Kasumi-1 (cell line): ENCODE measurements at places on chromosomes 12 and 14.

DNA sequence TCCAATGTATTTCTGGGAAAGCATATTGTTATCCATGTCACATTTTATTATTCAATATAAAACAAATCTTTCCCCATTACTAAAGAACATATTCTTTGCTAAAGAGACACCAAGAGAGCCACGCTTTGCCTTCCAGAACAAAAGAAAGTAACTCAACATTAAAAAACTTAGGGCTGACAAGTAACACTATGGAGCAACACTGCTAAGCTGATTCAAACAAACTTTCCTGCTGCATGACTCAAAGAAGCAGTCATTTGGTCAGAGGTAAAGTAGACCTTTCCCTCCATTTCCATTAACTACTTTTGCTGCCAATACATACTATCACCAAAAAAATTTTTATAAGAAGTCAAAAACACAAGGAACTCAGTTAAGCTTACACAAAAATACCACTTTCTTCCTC is 83.0 kb downstream of the DENND5B start:
- no peak for DNase-seq

DNA sequence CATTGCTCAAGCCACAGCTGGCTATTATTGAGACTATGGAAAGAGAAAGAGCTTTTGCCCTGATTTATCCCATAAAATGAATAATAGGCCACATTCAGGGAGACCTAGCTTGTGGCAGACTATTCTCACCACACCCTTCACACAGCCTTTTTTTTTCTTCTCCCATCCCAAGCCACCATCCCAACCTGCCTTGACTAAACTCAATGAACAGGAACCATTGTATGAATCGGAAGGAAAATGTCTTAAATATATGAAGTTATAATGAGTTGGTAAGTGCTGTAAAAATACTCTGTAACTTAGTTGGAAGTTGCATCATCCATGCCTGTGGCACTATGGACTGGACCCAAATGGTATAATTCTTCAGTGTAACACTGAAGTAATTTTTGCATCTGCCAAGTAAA is 338.4 kb downstream of the RAD51B start:
- DNase-seq: no peak

DNA sequence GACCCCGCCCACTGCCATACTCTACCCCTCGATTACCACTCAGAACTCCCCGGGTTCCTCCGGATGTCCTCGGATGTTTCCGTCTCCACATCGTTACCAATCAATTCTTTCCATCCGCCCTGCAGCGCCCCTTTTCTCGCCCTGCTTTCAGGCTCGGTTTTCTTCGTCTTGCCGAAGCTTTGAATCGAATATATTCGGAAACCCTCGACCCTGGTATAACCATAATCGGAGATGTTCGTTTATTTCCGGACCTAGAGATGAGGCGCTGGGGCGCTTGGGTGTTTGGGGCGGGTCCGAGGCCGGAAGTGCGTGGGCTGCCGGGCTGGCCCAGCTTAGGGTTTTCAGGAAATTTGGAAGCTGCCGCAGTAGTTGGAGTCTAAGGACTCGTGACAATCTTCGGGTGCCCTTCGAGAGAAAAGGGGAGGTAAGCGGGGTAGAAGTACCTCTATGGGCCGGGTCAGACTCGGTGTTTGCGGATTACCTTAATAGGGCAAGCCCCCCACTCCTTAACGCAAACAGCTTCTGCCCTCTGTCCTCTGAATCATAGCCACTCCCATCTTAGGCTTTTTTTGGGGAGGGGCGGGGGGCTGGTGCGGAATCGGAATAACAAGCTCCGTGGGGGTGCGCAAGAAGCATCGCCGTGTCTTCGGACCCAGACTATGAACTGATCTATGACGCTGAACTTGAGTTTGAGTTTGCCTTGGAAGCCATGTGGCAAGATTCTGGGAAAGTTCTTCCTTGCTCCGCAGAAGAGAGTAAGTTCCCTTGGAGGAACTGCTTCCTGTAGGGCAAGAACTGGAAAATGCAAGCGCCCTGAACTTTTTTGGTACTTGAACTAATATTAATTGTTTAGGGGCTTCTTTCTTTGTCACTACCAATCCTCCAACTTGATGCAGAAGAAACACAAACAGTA is at the start of gene C14orf119:
TSS of gene C14orf119 (plus strand) at position 310 of the 913 bp plus-strand sequence. CDS start 2,154 bp downstream, outside the sequence.
- no peak for DNase-seq

GRCh38 chr14:23608454-23608853 is 27.7 kb upstream of the DHRS2 start:
- DNase-seq: no peak

GRCh38 chr14:32306549-32306948 is 22.5 kb upstream of the AKAP6 start:
- no peak for DNase-seq

GRCh38 chr14:74852922-74853530 is 22.9 kb downstream of the PROX2 start:
- no peak for DNase-seq

DNA sequence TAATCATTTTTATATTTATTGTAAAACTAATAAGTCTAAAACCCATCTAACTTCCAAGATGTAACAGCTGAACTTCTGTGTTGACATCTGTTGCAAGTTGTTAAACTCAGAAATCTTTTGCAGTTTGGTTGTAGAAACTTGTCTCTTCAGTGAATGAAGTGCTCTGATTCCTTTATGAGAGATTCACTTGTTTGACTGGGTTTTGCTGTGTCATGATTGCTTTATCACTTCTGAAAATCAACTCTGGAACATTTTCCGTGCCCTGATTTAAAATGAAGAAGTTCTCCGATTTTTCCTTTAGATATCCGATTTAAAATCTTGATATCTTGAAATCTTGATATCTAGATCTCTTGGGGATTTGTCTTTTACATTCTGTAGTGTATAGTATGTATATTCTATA is 65.1 kb downstream of the DIP2B start:
- no peak for DNase-seq

GRCh38 chr12:110677982-110678381 is 10.9 kb downstream of the HVCN1 start:
- DNase-seq: no peak

- no peak for DNase-seq
Measured at GRCh38 chr12:42812086-42812485, 222.5 kb upstream of the PRICKLE1 start.

- DNase-seq: no peak
Measured at GRCh38 chr12:131115766-131116467, 162.2 kb downstream of the ADGRD1 start.

DNA sequence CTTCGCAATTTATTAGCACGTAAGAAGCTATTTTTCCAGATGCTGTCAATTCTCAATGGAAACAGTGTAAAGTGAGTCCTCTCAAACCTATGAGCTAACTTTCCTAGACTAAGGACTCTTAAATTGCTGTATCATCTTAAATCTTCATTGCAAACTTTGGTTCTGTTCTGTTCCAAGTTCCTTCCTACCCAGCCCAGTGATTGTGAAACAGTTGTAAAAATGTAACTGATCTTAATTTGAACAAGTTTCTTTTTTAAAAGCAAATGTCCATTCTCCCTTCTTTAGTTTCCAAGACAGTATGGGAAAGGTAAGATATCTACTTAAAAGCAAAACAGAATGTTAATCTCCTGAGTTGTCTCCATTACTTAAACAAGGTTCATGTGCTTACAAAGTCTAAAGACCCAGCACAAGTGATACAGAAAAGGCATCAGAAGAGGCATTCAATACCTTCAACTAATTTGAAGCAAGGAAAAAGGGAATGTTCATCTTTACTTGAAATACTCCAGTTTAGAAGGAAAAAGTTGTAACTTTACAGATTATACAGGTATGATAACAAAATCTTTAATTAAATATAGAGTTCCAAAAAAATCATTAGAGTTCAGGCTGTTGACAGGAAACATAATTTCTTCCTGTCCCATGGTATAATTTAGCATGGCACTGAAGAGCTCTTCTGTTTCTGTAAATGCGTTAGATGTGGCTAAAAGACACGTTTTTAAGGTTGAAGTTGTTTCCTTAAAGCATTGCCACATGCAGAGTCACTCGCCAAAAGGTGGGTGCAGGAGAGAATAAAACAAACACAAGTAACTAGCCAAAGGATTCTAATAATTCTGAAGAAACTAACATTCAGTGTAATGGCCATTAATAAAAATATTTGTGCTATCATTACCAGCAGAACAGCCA is 101.5 kb upstream of the USP15 start:
- DNase-seq: no peak

DNA sequence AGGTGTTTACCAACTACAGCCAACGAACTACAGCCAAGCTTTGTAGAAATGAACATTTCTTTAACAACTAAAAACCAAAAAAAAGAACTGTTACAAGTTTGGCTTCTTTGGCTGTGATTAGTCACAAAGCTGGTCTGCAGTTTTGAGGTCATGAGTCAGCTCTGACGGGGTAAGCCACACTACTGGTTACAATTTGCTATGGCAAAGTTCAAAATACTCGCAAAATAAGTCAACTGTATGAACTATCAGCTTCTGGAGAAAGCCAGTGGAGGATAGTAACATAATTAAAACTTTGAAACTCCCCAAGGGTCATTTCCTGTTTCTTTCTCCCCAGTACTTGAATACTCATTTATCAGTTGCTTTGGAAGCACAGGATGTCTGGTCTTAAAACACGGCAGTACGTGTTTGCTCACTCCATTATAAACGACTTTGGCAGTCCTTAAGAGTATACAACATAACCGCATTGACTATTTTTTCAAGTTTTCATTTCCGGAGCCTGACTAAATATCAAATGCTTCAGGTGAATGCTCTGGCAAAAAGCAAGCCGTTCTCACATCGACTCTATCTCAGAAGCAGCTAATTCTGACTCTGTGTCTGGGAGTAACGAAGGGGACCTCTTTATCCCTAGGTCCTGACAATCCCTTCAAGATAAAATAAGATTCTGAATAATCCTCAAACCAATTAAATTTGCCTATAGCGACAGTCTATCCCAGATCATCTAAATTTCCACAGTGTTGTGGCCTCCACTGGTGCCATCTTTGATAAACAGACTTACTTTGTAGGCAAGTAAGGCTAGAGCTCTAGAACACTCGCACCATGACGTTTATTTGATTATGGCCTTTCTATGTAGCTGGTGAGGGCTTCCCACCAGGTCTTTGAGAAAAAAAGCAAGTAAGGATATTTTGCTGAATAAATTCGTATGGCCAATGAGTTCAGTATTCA is 10.6 kb downstream of the PHLDA1 start:
- DNase-seq: peak; percentile 31

GRCh38 chr12:5155866-5156265 is 112.2 kb downstream of the KCNA5 start:
- no peak for DNase-seq

DNA sequence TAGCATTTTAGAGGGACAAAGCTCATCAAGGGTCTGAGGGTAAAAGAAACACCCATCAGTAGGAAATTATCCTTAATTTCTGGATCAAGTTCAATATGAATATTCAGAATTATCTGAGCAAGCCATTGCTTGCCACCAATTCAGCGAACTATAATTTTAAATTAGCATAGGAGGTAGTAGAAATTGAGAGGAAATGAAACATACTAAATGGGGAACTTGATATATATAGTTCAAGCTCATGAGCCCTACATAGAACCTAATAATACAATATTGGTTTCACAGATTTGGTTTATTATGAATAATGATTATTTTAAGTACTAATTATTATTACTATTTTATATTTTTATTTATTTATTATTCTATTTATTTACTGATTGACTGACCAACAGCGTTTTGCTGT is 42.1 kb upstream of the GXYLT1 start:
- DNase-seq: no peak

- DNase-seq: no peak
Measured at GRCh38 chr14:92108345-92109254, 2.2 kb upstream of the ATXN3 start.

DNA sequence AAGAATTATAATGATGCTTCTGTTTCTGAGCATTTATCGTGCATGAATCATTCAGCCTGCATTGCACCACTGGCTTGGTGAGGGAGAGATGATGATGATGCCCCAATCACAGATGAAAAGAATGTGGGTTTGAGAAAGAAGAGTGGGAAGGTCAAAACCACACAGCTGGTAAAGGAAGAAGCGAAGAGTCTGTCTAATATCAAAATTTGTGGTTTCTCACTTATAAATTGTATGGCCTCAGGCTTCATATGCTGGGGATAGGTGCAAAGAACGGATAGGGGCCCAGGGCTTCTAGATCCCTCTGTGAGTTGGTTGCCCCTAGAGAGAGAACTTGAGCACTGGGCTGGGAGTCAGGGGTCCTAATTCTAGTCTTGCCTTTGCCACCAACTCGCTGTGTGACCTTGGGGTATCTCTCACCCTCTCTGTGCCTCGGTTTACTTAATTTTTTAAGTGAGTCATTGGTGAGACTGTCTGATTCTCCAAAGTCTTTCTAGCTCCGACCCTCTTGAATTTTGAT is 2.2 kb downstream of the OASL start:
- no peak for DNase-seq

- peak; percentile 52 for DNase-seq
Measured at GRCh38 chr14:51880835-51881580, 20.6 kb downstream of the GNG2 start.

DNA sequence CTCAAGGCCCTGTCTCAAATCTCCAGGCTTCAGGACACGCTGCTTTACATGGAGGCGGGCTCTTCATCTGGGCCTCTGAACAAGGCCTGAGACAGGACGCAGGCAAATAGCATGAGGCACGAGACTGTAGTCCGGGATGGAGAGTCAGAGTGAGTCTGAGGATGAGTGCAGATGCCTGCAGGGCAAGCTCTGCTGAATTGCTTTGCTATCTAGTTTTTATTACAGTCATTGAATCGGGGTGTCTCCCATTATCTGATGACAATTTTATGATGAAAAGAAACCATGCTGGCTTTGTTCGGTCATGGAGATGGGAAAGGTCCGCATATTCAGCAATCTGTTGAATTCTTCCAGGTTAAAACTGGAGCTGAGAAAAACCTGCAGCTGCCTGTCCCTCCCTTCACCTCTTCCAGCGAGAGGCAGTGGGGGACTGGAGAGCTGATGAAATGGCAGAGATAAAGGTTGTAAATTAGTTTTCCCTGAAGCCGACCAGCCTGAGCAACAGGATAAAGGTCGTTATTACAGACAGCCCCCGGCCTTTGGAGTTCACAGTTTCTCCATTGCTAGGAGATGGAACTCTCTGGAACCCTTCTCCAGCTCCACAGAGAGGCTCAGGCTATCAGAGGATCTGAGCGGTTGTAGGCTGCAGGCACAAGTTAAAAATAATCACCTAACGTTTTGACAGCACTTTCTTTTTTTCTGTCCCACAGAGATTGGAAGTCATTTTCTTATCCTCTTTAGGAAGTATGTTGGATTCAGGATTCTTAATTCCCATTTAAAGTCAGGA is 1.3 kb upstream of the ADGRD1 start:
- DNase-seq: no peak

DNA sequence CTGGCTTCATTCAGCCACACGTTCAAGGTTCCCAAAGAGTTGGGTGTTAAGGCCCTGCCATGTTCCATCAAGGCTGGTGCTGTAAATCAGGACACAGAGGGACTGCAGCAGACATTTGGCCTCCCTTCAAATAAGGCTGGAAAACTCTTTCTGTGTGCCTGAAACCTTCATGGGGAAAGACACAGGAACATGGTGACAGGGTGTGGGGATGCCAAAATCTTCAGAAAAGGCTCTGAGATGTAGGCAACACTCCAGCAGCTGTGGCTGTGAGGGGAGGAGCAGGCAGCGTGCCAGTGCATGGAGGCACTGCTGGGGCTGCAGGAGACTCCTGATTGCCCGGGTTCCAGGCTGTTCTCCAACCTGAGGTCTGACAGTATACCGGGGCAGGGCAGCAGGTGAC is 15.0 kb downstream of the POMT2 start:
- no peak for DNase-seq
